ENCODE measurements at places on chromosomes 16 and 17.
A peak's percentile ranks its signal among the peaks of the same experiment; 100 is the strongest.

DNA sequence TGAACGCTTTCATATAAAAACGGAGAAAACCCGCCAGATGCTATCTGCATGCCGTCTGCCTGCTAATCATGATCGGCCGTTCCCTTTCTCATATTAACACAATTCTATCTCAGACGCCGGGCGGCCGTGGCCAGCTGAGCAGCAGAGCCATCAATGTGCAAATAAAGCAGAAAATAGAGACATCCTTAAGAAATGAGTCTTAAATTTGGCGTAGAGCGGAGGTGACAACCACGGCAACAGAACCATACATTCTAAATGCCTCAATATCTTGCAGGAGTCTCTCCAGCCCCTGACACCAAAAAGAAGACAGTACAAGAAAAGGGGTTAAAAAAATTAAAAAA is 2.7 kb upstream of the IRX5 start:
- no peak for DNase-seq

DNA sequence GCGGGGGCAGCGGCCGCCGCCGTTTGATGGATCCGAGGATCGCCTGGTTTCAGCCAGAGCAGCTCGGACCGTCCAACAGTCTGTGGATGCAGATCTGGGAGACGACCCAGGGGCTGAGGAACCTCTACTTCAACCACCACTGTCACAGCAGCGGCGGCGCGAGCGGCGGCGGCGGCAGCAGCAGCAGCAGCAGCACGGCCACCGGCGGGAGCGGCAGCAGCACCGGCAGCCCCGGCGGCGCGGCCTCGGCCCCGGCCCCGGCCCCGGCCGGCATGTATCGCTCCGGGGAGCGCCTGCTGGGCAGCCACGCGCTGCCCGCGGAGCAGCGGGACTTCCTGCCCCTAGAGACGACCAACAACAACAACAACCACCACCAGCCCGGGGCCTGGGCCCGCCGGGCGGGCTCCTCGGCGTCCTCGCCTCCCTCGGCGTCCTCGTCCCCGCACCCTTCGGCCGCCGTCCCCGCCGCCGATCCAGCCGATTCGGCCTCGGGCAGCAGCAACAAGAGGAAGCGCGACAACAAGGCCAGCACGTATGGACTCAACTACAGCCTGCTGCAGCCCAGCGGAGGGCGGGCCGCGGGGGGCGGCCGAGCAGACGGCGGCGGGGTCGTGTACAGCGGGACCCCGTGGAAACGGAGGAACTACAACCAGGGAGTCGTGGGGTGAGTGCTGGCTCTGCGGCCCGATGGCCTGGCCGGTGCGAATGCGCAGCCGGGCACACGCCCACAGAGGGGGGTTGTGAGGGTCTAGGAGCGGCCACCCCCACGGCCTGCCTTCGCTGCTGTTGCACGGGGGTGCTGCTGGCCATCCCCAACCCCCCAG is 702 bp downstream of the TENT4B start:
- DNase-seq: peak; percentile 43

DNA sequence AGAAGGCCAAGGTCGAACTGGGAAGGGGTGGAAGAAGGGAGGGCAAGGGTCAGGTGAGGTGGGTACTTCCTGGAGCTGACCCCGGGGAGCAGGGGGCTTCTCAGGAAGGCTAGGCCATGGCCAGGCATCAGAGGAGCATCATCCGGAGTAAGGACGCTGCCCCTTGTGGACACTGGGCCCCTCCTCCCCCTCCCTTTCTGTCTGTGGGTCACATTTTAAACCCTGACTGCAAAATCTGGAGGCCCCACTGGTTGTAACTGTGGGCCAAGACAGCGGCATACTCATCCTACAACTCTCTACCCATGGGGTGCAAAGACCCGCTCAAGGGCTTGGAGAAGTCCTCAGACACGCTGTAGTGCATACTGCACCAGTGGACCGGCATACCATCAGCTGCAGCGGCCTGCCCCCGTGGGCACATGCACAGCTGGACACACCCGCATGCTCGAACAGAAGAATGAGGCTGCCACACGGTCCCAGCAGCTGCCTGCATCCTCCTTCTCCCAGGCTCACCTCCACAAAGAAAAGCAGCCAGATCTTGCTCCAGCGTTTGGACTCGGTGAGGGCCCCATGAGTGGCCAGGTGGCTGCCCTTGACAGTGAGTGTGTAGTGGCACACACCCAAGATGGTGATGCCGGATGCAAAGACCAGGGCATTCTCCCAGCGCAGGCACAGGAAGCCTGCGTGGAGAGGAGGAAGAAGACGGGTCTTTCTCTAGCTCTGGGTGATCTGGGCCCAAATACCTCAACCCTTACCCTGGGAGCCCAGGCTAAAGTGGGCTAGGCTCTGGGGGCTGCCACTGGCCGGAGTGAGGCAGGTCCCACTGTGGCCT is 1.2 kb downstream of the FADS6 start:
- no peak for DNase-seq

- no peak for DNase-seq
These were observed 2.4 kb upstream of the PRR15L start for GRCh38 chr17:47959825-47960655.

DNA sequence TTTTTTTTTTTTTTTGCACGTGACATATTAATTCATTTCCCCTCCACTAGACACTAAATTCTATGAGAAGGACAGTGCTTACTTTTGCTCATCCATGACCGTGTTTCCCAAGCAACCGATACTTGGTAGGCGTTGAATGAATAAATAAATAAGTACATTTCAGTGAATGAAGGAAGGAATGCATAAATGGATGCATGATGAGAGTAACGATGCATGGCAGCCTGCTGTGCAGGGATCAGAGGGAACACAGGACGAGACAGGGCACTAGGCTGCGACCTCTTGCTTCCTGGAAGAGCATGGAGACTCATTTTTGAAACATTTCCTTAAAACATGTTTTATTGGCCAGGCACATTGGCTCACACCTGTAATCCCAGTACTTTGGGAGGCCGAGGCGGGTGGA is 84.2 kb downstream of the UTP18 start:
- no peak for DNase-seq

GRCh38 chr16:49972280-49972679 is 52.7 kb upstream of the CNEP1R1 start:
- no peak for DNase-seq

- no peak for DNase-seq
These were observed 136.0 kb downstream of the ANKFN1 start for GRCh38 chr17:56289321-56289720.

- DNase-seq: no peak
These were observed 225.2 kb upstream of the RBFOX1 start for GRCh38 chr16:7107436-7107835.

- no peak for DNase-seq
These were observed 16.0 kb downstream of the HOXB4 start for GRCh38 chr17:48561884-48562810.

GRCh38 chr16:67767953-67768352 is 38.4 kb downstream of the RANBP10 start:
- DNase-seq: no peak

DNA sequence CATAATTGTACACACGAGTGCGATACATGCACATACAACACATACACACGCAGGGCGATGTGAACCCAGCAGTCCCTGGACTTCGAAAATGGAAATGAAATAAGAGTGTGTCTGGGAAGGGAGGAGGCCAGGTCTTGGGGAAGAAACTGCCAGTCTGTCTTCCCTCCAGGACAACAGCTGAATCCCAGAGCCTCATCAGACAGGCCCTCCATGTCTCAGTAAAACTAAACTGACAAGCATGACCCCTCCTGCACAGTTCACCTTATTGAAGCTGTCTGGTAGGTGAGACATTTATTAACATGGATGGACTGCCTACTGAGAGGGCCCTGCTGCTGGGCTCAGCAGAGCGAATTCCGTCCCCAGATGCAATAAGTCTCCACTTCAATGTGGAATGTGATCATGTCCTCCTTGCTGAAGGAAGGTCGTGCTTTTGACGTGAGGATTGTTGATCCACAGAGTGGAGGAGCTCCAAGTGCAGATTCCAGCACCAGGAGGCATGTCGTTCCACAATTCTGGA is 117.4 kb downstream of the SOX9 start:
- DNase-seq: no peak

DNA sequence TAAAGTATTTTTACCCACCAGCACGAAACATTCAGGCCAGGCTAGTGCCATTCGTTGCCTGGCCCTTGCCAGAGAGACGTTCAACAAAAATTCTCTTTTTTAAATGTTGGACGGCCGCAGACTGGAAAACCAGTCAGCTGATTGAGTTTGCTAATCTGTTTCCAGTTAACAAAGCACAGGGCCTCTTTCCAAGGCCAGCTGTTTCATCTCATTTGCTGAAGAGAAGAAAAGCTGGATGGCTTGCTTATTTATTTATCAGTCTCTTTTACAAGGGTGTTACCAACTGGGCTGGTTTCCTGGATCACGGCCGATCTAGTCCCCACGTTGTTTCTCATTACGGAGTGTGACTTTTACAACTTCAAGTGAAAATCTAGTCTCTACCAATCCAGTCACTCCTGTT is 418.7 kb upstream of the DYNLRB2 start:
- DNase-seq: no peak

DNA sequence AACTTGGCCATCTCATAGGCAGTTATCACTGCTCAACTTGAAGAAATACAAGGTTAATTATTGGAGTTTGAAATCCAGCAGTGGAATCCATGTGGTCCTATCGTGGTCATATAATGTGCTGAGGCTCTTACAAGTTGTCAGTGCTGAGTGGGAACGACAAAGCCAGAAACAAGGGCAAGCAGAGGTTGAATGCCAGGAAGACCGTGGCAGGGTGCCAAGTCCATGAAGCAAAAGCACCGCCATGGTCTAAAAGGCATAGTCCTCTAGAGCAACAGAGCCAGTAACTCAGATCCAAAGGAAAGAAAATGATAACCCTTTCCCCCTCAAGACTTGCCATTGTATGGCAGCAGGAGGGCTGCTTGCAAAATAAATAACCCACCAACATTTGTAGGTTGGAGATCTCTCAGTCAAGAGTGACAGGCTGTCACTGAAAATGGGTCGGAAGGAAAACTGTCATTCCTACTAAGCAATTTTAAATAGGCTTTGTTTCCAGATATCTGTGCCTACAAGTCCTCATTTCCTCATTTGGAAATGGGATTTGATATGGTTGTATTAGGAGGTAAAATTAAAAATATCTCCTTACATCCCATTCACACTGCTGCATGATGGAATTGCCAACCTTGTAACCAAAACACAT is 36.4 kb upstream of the HSBP1 start:
- DNase-seq: no peak

GRCh38 chr17:5785867-5786509 is 201.7 kb upstream of the NLRP1 start:
- DNase-seq: no peak

GRCh38 chr16:88746506-88746905 is 38.5 kb downstream of the PIEZO1 start:
- DNase-seq: no peak

GRCh38 chr17:71168053-71168741 is 952.6 kb upstream of the SOX9 start:
- no peak for DNase-seq

- DNase-seq: no peak
These were observed 474 bp downstream of the CLN3 start for GRCh38 chr16:28491230-28491969.

- no peak for DNase-seq
These were observed 191.8 kb upstream of the CHMP6 start for GRCh38 chr17:80799538-80800480.

DNA sequence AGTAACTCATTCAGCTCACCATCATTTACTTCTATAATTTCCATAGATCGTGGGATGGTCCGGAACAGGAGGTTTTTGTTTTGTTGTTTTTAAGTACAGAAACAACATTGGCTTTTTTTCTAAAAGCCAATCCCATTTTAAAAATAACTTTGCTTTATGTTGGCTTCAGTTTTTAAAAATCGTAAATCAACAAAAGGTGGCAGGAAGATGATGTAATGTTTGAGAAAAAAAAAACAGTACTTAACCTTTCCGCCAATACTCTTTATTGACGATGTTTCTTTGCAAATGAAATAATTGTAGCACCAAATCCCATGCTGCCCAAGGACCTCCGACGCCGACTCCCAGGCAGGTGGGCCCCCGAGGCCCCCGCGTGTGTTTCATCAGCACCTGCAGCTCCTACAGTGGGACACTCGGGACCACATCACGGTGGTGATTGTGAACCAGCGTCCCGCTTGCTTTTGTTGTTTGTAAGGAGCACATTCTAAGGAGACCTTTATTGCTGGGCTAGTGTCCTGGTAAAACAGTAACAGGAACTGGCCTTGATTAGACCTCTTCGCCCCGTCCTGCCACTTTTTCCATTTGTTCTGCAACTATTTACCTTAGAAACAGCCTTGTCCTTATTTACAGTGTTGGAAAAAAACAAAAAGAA is 140.2 kb upstream of the CHMP6 start:
- no peak for DNase-seq

Measured in stimulated activated CD4-positive, alpha-beta T cell treated with anti-CD3 and anti-CD28 coated beads, Interleukin-4, amount 100 ng/mL, for 24 hours (primary cell).